ENCODE measurements at places on chromosomes 11 and 22. TPM values are rescaled to one million over a fixed set of nuclear protein-coding genes. Genes with fewer than 3 reads are reported as not detected.
A peak's percentile ranks its signal among the peaks of the same experiment; 100 is the strongest.

The C11orf16 gene
- not detected for polyA plus RNA-seq

The YAP1 gene
- polyA plus RNA-seq = 108 TPM

The OVOL1 gene
- polyA plus RNA-seq = not detected

The PRRG4 gene
- polyA plus RNA-seq = 0.27 TPM

DNA sequence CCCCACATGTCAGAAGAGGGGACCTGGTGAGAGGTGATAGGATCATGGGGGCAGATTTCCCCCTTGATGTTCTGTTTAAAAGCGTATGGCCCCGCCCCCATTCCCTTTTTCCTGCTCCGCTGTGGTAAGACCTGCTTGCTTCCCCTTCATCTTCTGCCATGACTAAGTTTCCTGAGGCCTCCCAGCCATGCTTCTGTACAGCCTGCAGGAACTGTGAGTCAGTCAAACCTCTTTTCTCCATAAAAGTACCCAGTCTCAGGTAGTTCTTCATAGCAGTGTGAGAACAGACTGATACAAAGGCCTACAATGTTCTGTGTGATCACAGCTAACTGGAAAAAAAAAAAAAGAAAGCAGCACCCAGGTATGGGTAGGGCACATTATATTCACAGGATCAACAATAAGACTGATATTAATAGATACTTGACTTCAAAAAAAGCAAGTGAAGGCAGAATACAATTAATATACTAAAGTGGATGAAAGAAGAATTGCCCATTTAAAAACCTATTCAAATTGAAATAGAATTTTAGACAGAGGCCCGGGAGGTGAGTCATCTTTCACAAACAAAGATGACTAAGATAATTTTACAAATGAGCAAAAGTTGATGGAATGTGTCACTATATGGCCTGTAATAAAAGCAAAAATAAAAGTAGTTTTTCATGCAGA is 1.7 kb upstream of the OR52K1 start:
- no peak for DNase-seq

- peak; percentile 7 for DNase-seq
Measured at GRCh38 chr11:11171854-11172253, 181.2 kb downstream of the CSNK2A3 start.

GRCh38 chr11:75158696-75159150 is 7.8 kb downstream of the SLCO2B1 start:
- no peak for DNase-seq

DNA sequence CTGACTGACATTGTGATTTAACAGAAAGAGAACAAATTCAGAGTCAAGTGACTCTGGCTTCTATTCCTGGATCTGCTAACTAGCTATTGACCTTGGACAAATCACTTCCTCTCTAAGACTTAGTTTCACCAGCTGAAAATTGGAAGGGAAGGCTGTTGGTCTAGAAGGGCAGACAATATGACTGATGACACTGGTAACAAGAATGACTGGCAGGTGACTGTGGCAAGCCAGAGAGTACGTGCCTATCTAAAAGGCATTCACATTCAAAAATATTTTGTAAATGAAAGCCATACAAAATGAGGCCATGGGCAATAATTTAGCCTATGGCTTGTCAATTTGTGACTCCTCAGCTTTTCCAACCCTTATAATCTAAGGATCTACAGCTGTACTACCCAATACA is 23.5 kb downstream of the SERGEF start:
- DNase-seq = no peak

All from fibroblast of lung (primary cell).